GM04504 (cell line): ENCODE measurements at places on chromosomes 5 and 9.

GRCh38 chr5:180689071-180689694 is 39.8 kb upstream of the FLT4 start:
- no peak for DNase-seq

GRCh38 chr5:141632650-141633049 is 4.0 kb downstream of the HDAC3 start:
- DNase-seq = no peak

GRCh38 chr9:27433631-27434325 is 90.3 kb upstream of the IFNK start:
- DNase-seq = no peak

- DNase-seq = no peak
Observed at GRCh38 chr5:146025114-146025680, 80.2 kb downstream of the PLAC8L1 start.

DNA sequence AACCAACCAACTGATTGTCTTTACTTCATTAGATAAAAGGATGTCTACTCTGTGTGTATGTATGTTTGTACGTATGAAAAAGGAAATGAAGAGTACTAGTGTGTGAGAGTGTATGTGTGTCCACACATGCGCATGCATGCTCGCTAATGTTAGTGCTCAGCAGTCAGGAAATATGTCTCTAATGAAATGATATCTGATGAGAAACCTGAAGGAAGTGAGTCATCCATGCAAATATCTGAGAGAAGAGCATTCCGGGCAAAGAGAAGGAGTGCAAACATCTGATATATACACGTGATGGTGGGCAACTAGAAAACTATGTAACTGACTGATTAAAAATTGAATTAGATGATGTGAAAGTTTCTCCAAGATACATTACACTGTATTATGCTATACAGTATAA is 29.6 kb upstream of the UGCG start:
- DNase-seq = no peak

DNA sequence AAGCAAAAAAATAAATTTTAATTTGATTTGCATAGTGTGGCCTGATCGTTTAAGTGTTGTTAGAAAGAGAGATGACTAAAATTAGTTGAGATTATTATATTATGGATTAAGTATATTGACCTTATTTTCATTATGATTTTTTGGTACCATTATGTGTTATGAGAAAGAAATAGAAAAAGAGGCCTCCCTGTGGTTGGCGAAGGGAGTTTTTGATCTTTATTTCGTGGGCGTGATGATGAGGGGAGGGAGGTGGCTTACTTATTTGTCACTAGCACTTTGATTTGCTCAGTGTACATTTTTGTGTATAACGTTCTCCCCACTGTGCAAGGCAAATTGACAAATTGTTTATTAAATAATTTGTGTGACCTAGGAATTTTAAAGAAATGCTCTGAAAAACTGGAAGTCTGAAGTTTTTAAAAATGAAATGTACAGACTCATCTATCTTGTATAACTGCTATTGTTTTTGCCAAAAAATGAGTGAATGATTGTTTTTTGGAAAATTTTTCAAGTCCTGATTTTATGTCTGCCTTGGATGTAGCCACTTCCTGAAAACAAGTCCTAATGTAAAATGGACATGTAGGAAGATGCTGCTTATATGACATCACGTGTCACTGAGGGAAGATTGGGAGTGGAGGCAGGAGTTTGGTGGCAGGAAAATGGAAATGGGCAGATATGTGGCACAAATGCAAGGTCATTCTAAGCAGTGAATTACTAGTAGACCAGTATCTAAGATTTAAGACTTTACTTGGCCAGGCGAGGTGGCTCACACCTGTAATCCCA is 3.0 kb downstream of the DAPK1 start:
- no peak for DNase-seq

DNA sequence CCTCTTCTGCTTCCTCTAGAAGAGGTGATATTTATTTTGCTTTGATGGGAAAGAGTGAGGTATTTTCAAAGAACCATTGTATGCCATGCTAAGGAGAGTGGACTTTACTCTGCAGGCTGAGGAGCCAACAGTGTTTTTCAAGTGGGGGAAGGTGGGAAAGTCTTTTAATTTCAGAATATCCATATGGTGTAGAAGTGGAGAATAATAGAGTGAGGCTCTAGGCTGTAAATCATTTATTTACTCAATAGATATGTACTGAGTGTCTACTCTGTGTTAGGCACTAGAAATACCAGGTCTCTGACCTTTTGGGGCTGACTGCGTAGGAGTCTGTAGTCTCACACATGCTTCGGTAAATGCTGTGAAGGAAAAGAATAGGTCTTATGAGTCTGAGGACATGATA is 30.7 kb upstream of the TENT2 start:
- DNase-seq = no peak

GRCh38 chr5:1778138-1779020 is 21.3 kb downstream of the MRPL36 start:
- DNase-seq = no peak

DNA sequence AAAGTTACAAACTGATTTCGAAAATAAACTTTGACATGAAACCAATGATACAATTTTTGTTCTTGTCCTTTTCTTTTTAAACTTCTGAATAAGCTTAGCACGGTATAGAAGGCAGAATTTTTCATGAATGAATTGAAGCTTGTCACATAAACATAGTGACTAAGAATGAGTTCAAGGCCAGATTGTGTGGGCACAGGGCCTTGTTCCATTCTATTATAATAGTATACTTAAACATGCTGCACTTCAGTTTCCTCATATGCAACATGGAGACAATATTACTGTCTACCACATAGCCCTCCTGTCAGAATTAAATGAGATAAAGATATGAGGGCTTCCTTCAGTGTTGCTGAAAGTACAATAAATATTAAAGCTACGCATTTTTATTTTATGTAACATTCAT is 204.2 kb upstream of the HAPLN1 start:
- no peak for DNase-seq

GRCh38 chr9:4665357-4665756 is 923 bp downstream of the SPATA6L start:
- DNase-seq = no peak

- no peak for DNase-seq
Observed at GRCh38 chr9:117649126-117649525, 55.1 kb upstream of the TLR4 start.

DNA sequence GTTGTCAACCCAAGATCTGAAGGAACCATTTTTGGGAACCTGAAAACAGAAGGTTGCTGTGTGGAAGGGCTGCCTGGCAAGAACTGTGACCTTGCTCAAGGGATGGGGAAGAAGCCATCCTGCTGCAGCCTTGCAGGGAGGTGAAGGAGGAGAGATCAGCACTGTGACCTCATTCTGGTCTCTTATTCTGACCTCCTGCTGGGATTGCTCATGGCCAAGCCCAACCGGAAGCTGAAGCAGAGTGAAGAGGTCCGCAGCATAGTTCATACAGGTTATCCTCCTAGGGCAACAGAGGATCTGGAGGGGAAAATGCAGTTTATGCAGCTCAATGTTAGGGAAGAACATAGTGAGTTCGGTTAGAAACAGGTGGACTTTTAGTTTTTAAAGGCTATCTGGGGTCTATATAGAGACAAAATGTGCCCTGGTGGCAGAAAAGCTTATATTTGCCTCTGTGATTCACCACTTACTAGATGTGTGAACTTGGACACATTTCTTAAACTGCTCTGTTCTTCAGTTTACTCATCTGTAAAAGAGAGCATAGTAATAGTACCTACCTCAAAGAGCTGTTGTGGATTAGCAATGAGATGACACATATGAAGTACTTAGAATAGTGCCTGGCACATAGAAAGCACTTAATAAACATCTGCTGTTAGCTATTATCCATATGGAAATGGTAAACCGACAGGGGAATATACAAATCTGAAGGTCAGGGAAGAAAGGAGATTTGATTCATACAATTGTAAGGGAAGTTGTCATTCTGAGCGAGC is 57.9 kb upstream of the BNC2 start:
- DNase-seq = no peak

DNA sequence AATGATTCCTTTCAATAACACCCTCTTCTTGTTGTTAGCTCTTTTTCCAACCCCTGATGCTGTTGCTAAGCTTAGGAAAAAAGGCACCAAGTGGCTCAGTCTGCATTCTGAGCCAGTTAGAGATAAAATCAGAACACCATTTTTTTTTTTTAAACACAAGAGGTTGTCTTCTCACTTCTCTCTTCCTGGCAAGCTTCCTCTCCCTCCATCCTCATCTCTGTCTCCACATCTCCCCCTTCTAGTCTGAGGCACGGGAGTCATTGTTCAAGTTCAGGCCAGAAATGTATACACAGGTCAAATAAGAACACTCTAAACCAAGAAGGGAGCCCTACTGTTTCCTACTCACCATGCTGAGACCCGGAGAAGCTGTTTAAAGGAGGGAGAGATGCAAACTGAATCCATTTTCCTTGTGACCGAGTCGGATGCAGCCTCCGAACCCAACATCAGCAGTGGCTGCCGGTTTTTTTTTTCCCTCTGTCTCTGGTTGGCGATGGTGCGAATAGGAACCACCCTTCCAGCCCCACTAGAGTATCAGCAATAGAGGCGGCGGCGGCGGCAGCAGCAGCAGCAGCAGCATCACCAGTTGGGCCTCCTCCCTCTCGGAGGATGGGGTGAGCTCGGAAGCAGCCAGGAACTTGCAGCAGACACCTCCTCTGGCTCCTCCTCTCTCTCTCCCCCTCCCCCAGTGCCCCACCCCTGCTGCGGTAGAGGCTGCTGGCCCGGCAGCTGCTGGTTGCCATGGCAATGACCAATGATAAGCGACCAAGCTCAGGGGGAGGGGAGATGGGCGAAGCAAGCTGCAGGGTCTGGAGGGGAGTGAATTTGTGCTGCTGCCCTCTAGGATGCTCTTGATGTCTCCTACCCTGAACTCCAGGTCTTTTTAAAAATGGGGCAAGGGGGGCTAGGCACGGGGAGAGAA is at the start of gene JAKMIP2:
Gene JAKMIP2 (minus strand): TSS at position 619 of the 919 bp plus-strand sequence. CDS start 110,922 bp downstream, outside the sequence.
- DNase-seq = no peak

DNA sequence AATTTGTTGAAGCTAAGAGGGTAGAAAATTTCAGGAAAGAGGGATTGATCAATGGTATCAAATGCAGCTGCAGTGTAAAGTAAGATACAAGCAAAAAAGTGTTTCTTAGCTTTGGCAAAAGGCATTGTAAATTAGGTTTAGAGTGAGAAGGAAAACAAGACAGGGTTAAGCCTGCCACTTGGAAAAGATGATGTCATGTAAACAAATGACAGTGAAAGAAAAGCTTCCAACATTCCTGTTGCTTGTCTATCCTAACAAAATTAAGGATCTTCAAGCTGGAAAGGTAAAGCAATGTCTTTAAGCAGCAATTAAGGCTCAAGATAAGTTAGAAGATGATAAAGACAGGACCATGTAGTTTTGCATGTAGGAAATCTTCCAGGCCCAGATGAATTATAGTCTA is 139.1 kb upstream of the PPP2R2B start:
- DNase-seq = no peak

DNA sequence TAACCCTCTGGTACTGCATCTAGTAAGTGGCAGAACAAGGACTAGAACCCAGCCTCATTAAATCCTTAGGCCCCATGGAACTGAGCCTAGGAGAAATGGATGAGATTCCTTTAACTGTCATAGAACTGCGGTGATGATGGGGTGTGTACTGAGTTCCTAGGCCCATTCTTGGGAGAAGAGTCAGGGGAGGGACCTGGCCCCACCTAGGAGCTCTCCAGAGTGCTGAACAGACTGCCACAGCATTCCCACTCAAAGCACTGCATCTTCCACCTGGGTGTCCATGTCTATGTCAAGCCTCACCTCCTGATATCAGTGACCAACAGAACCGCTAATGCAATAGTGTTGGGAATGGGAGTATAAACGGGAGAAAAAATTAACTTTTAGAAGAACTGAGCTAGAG is 36.6 kb downstream of the TTLL11 start:
- DNase-seq = no peak

DNA sequence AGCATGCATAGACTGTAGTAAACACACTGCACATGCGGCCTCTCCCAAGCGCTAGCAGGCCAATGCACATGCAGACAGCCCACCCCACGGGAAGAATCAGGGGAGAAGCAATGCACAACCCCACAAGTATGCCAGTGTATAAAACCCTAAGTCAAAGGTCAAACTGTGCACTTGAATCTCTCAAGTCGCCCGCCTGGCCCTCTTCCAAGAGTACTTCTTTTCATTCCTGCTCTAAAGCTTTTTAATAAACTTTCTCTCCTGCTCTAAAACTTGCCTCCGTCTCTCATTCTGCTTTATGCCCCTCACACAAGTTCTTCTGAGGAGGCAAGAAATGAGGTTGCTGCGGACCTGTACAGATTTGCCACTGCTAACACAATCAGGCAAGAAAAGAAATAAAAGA is 50.4 kb downstream of the PTPDC1 start:
- DNase-seq = no peak

- no peak for DNase-seq
Observed at GRCh38 chr9:133589454-133590227, 19.5 kb downstream of the FAM163B start.

DNA sequence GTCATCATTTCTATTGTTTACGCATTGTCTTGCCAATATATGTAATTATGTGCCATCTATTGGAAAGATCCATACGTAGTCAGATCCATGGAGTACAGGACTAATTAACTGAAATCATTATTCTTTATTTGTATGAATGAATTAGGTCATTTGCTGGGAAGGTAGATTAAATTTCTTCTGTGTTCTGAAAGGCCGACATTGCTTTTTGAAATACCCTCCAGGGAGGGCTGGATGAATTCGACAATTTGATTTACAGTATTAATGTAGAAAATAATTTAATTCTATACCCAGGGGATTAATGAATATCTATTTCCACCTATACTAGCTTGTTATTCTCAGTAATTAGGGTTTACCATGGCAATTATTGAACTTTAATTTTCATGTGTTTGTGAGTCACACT is 117.6 kb downstream of the CHSY3 start:
- no peak for DNase-seq

DNA sequence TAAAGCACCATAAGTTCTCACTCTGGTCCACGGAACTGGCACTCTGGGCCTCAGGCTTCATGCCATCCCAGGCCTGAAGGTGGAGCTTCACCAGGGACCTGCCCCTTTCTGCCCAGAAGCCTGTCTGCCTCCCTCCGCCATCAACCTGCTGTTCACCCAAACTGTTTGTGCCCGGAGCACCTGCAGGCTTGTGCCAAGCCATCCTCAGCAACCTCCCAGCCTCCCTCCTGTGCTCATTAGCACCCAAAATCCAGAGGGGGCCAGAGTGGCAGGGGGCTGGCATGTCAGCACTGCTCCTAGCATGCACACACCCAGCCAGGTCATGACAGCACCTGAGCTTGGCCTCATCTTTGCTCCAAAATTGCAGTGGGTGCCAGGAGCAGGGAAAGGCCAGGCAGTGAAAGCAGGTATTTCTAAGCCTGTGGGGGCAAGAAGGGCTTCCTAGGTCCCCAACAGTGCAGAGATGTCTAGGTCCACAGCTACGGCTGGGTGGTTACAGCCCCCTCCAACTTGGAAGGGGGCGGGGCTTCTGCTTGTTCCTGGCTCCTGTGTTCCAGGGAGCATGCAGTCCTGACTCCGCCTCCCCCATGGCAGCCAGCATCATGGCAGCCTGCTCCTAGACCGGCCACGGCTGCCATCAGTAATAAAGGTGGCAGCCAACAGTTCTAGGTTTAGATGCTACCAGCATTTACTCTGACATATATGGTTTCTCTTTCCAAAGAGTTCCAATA is 85.1 kb downstream of the GIN1 start:
- DNase-seq = no peak
